Left forelimb (tissue), 1 donor: ENCODE measurements at places on chromosomes 1 and 21.

- no peak for DNase-seq
These were observed 42.4 kb upstream of the AK4 start for GRCh38 chr1:65105596-65105995.

- DNase-seq = no peak
These were observed 71.5 kb upstream of the NR5A2 start for GRCh38 chr1:199956005-199956404.

DNA sequence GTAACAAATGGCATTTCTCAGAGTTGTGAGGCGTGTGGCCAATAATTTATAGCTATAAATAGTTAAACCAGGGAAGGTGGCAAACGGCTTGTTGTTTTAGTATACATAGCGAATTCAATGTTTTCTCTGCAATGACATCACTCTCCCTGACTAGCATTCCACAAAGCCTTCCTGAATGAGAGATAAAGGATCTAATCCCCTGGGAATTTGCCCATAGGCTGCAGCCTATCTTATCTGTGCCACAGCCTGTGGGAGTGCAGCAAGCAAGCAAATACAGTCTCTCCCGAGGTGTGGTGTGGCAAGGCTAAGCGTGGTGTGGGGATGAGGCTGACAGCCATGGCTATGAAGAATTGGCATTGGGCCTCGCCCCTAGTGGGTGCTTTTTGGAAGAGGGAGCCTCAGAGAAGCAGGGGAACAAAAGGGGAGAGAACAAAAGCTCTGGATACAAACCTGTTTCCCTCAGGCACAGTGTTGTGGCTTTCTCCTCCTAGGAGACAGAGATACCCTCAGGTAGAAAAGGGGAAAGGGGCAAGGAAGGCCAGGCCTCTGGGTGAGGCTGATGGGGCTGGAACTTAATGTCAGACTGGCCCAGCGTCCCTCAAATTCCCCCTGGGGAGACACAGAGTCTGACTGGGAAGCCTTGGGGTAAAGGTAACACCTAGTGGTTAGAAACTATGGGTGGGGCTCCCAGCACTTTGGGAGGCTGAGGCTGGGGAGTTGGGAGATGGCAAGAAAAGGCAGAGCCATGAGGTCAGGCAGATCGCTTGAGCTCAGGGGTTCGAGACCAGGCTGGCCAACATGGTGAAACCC, 8.9 kb downstream of the TAGLN2 start:
- DNase-seq = no peak

- DNase-seq = peak; percentile 62
These were observed 19.1 kb downstream of the COL6A2 start for GRCh38 chr21:46116776-46117585.

DNA sequence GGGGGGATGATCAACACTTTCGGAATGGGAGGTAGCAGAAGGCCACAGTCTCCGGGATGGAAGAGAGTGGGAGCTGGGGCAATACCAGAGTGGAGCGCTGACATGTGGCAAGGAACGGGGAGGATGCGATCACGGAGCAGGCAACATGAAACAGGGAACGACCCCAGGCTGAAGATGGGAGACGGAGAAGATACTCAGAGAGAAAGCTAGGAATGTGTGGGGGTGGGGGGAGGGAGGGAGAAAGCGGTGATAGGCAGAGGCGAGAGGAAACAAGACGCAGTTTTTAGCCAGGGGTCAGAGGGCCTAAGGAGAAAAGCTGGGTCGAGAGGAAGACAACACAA, 577 bp downstream of the RAB3GAP2 start:
- DNase-seq = no peak

DNA sequence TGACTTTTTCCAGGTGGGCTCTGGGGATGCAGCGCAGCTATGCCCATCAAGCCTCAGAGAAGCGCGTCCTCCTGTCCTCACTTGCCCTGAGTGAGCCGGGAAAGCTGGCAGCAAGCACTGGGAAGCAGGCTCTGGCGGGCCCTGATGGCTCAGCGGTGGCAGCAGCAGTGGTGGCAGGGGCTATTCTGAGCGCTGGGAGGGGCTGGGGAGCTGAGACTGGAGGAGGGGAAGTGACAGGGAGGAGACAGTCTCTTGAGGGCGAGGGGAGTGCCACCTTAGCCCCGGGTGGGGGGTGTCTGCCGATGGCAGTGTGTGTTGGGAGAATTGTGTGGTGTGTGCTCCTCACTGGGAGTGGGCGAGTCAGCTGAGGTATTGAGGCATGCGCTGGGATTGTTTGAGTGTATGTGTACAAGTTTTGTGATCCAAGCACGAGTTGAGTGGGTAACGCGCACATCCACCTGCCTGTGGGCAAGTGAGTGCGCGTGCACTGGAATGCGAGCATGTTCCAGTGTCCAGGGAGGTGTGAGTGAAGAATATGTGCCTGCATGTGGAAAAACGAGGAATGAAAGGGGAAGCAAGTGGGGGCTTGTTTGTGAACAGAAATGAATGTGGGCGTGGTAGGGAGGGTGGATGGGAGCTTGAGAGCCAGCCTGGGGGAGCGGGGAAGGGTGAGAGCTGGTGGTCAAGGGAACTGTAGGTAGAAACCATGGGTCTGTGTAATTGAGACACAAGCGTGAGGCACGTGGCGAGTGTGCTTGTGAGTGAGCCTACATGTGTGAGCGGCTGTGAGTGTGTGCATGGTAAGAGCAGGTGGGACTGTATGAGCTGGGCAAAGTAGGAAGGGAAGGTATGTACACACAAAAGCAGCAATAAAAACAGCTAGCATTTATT, 2.9 kb upstream of the FOXO6 start:
- peak; percentile 63 for DNase-seq

DNA sequence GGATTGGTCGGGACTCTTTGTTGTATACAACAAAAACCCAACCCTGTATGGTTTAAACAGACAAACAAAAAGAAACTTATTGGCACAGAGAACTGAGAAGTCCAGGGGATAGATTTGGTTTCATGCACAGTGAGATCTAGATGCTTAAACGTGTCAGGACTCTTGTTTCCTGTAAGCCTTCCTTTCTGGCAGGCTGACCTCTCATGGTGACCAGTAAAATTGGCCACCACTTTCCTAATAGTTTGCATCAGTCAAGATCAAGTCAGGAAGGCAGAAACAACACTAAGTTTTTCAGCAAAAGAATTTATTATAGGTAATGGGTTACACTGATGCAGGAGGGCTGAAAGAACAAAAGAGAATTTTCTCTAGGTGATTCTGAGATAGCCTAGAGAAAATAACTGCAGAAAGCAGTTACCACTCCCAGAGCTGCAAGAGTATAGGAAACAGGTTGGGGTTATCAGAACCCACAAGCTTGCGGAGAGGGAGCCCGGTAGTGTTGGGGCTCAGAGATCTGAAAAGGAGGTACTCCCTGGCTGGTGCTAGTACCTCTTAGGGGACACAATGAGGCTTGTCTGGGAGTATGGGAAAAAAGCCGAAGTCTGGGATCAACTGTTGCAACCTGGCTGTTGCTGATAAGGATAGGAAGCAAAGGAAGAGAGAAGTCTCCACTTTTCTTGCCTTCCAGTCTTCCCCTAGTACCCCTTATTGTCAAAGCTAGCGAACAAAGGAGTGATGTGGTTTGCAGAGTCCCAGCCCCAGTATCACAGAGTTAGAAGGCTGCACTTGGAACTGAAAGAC, 21.4 kb downstream of the CITED4 start:
- no peak for DNase-seq

DNA sequence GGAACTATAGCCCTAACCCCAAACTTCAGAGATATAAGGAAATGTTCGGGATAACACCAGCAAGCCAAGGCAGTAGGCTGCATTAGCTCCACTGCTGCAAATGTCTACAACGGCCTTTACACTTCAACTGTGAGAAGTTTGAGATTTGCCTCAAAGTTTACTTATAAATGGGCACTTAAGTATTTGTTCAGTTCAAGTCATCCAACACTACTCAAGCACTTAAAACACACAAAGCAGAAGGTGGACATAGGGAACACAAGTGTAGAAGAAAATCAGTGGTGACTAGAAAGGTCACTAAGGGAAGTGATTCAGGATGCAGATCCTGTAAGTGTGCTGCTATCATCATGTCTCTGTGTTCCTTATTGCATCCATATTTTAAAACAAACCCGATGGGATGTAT, 220.6 kb downstream of the SLC45A1 start:
- DNase-seq = no peak

DNA sequence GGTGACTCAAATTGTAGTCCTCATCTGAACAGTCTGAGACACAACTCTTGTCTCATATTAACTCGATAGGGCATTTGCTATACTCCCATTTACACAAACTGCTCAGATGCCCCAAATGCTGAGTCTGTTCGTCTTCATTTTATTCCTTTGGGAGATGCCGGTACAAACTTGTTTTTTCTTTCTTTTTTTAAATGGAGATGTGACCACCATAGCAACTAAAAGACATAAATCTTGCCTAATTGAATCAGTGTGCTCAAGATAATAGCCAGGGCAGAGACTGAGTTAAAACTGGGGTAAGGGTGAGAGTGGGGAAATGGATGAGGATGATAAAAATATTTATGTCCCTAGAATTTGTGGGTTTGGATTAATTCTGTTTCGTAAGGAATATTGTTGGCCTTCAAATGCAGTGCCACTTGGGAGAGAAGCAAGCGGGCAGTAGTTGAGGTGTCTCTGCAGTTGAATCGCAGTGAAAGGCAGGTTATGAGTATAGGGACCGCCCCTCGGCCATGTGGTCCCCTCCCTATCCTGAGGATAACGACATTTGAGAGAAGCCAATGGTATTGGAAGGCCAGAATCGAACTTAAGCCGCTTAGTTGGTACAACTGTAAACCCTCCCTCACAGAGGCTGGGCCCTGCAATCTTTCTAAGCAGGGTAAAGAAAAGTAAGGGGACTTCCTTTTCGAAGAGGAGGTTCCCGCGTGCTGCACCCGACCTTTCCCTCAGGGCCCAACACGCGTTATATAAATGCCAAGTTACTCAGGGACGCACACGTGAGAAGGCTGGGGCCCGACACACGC, 859 bp upstream of the LRRC8B start:
- peak; percentile 65 for DNase-seq

- DNase-seq = peak; percentile 55
These were observed 5.2 kb upstream of the FTCD start for GRCh38 chr21:46160657-46160906.

- DNase-seq = no peak
These were observed 84.5 kb upstream of the ST6GALNAC5 start for GRCh38 chr1:76782809-76783208.

- no peak for DNase-seq
These were observed 27.8 kb upstream of the ZNF281 start for GRCh38 chr1:200437556-200438203.

DNA sequence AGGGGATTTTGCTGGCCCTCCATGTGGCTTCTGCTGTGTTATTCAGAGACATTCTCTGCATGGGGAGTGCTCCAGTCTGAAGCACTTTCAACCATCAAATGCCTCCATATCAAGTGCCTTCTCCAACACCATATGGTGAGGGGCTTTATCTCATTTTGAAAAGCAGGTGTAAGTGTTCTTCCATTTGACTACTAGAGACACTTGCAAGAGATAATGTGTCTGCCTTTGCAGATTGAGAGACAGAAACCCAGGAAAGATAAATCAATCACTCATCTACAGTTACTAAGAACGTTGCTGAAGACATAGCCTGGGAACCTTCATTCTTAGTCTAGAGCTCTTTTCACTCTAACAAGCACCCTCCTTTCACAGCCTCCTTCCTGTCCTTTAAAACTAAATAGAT, 29.5 kb upstream of the REG4 start:
- DNase-seq = no peak

DNA sequence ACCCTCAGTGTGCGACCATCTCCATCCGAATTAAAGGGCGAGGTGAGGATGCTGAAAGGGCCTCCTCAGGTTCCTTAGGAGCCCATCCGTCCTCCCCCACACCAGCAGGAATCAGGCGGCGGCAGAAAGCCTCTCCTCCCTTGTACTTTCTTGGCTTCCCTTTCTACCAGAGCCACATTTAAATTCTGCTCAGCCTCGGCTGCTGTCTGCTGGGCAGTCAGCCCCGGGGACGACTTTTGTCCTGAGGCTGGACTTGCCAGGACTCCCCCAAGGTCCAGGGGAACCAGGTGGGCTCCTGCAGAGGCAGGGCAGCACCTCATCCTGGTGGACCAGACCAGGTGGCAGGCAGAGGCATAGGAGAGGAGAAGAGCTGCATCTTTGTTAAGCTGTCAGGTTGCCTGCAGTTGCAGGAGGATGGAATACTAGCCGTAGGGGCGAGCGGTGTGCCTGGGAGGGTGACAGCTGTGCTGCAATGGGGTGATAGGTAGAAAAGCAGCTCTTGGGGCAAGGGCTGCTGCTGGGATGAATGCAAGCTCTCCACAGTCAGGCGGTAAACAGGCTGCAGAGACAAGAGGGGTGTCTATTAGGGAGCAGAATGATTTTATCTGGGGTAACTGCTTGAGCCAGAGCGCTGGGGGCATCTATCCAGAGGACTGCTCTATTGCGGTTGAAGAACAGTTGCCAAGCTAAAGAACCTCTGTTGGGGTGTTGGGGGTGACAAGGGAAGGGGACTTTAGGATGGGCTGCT, 46.2 kb upstream of the WASF2 start:
- peak; percentile 62 for DNase-seq
